Right cardiac atrium (tissue), 5 donors: ENCODE measurements at places on chromosomes 16 and 17. TPM values are rescaled to one million over a fixed set of nuclear protein-coding genes. Genes with fewer than 3 reads are reported as not detected.

MPRIP gene
- total RNA-seq = 331 TPM

SLC16A6 gene
- 0.45 TPM for total RNA-seq

CDH8 gene
- not detected for total RNA-seq

IKZF3 gene
- 0.50 TPM for total RNA-seq

DNAAF8 gene
- not detected for total RNA-seq

TEX14 gene
- 0.20 TPM for total RNA-seq

ZNF385C gene
- not detected for total RNA-seq

SSTR5 gene
- 17.7 TPM for total RNA-seq

NPIPB13 gene
- 3.1 TPM for total RNA-seq

CD300LB gene
- total RNA-seq = 0.09 TPM

VTN gene
- 4.0 TPM for total RNA-seq

ITGA2B gene
- 3.9 TPM for total RNA-seq

FOXN1 gene
- not detected for total RNA-seq

SLC52A1 gene
- total RNA-seq = not detected

TBC1D3G gene
- total RNA-seq = not detected

NPIPA5 gene
- 6.1 TPM for total RNA-seq

IGSF6 gene
- total RNA-seq = 3.1 TPM

KRT9 gene
- not detected for total RNA-seq

ALDH3A1 gene
- total RNA-seq = 0.23 TPM

CMTM2 gene
- 0.47 TPM for total RNA-seq
